ENCODE measurements at places on chromosomes 3 and 15.

GRCh38 chr3:40637906-40638305, 113.1 kb downstream of the ZNF621 start:
- DNase-seq: no peak

GRCh38 chr3:141457624-141458236, 29.1 kb upstream of the RASA2 start:
- no peak for DNase-seq

DNA sequence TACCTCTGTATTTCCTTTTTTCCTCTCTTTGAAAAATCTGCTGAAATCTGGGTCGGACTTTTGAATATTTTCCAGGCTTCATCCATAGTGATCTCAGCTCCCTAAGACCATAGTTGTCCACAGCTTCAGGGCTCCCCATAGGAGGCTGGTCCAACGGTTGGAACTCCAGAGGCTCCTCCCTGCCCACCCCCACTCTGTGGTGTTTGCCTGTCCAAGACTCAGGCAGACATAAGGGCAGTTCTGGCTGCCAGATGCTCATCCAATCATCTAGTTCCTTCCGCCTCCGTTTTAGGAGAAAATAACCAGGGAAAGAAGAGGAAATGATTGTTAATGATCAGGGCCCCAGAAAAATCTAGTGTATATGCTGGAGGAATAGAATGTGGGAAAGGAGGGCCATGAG, 27.9 kb upstream of the PRTG start:
- no peak for DNase-seq

GRCh38 chr3:135090020-135090717, 295.1 kb downstream of the EPHB1 start:
- no peak for DNase-seq

GRCh38 chr15:81155375-81156218, 21.5 kb downstream of the CFAP161 start:
- no peak for DNase-seq

DNA sequence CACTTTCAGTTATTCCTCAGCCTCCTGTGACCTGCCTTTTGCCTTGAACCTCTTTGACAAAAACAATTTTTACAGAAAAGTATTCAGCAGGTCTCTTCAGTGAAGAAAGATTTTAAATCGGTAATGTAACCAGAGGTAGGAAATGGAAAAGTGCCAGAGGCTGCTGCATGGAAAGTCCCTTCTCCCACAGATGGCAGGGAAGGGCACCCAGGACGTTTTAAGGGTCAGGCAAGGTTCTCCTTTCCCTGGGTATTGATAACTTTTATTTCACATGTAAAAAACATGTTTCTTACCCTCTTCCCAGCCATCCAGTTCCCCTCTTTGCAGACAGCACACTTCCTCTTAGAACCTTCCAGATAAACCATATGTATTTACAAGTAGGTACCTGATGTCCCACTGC, 185.6 kb downstream of the OR4M2 start:
- DNase-seq: no peak

DNA sequence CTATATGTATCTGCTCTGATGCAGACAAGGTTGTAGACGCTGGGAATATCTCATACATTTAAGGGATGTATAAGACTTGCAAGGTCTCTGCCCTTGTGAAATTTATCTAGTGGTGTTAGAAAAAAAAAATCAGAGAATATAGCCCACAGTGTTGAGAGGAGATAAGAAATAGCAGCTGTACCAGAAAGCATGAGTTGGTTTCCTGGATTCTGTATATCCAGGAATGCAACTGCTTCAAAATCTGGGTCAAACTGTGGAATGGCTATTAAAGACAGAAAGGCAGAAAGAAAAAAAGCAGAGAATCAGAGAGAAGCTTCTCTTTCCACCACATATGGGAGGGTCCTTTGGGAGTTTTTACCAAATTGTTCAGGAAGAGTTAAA, 1.5 kb upstream of the TMEM212 start:
- DNase-seq: no peak

DNA sequence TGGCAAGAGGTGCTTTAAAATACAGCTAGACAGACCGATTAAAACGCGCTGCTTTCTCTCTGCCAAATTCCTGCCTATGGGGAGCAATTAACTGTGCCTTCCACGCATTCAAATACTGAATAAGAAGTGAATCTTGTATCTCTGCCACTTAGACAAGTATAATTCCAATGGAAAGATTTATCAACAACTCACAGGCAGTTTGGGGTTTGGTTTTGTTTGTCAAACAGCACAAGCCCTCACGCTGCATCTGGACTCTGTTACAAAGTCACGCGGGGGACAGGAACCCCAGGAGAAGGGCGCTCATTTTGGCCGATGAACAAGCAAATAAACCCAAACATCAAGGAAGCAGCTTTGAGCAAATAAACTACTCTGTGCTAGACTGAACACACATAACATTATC, 61.8 kb upstream of the TMCO5A start:
- DNase-seq: no peak

GRCh38 chr3:127166501-127167065, 26.3 kb upstream of the PRR23E start:
- DNase-seq: no peak

DNA sequence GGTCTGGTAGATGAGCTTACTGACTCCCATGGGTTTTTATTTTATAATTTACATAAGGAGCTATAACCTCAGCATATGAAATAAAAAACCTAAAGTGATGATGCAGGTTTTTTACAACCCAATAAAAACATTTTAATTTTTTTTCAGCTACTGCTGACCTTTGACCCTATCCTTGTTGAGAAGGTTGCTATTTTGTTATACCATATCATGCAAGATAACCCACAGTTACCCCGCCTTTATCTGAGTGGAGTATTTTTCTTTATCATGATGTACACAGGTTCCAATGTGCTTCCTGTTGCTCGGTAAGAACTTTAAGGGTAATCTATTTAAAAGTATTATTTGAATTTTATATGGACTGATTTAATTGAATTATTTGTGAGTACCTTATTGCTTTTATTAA, 70.8 kb downstream of the DNAJC13 start:
- DNase-seq: no peak

DNA sequence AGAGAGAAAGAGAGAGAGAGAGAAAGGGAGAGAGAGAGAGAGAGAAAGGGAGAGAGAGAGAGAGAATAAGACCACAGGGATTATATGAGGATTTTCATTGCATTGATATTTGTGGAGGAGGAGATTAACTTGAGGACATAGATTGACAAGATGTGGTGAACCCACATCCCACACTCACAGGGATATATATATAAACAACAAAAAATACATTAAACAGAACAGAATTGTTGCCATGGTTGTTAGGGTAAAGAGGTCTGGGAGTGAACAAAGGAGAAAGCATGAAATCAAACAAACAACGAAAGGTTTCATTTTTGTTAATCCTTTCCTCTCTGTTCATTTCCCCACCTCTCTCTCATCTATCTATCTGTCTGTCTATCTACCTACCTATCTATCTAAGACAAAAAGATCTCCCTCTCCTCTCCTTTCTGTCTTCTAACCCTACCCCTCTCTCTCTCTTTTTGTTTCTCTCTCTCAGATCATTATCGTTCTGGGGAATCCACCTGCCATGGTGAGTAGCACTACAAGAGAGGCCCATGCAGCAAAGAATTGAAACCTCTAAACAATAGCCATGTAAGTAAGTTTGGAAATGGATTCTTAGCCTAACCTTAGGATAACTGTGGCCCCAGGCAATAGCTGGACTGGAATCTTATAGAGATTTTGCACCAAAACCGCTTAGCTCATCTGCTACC, 280.9 kb downstream of the RAP2B start:
- no peak for DNase-seq

- no peak for DNase-seq
These were observed 90.5 kb downstream of the MINAR1 start for GRCh38 chr15:79522656-79523055.

DNA sequence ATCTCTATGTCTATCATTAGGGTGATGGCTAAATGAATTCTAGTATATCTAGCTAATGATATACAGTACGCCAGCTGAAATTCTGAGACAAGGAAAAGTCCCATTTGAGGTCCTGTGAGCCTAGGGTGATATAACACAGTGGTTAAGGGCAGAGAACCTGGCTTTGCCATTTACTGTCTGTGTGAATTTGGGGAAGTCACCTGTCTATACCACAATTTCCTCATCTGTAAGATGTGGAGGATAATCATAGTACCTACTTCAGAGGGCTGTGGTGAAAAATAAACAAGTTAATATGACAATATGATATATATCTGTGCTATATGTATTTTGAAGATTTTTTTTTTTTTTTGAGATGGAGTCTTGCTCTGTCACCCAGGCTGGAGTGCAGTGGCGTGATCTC, 9.8 kb upstream of the ANKDD1A start:
- DNase-seq: no peak

GRCh38 chr15:85534031-85534430, 153.6 kb downstream of the AKAP13 start:
- no peak for DNase-seq

- DNase-seq: no peak
These were observed 27.7 kb upstream of the LPP start for GRCh38 chr3:188126276-188126675.

DNA sequence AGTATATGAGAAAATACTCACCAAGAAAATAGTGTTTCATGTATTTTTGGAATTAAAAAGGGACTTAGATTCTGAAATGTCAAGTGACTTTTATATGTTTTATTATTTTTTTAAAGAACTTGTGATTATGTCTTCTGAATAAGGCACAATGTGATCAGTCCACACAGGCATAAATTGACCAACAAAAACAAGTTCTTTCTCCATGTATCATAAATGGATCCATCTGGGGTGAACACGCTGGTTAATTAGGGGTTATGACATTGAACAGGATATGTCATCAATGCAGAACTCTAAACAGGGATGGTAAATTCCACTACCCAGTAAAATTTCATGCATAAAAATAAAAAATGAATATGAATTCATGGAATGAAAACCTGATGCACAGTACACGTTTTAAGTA, 31.3 kb upstream of the PIK3CA start:
- no peak for DNase-seq

GRCh38 chr3:42829628-42830436, 20.6 kb downstream of the ACKR2 start:
- DNase-seq: no peak

DNA sequence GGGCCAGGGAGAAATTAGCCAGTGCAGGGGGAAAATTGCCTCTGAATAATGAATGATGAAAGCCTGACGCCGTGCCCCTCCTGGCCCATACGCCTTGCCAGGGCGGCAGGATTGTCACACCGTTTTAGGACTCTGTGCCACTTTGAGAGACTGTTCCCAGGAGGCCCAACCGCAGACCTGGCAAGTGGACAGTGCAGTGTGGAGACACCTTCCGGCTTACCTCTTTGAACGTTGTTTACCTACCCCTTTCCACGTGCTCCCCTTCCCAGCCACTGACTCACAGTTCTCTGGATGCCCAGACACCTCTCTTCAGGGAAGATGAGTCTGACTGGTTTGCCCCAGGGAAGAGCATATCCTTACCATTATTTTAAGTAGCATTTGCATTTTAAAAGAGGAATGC, 84.0 kb upstream of the PXYLP1 start:
- DNase-seq: no peak

DNA sequence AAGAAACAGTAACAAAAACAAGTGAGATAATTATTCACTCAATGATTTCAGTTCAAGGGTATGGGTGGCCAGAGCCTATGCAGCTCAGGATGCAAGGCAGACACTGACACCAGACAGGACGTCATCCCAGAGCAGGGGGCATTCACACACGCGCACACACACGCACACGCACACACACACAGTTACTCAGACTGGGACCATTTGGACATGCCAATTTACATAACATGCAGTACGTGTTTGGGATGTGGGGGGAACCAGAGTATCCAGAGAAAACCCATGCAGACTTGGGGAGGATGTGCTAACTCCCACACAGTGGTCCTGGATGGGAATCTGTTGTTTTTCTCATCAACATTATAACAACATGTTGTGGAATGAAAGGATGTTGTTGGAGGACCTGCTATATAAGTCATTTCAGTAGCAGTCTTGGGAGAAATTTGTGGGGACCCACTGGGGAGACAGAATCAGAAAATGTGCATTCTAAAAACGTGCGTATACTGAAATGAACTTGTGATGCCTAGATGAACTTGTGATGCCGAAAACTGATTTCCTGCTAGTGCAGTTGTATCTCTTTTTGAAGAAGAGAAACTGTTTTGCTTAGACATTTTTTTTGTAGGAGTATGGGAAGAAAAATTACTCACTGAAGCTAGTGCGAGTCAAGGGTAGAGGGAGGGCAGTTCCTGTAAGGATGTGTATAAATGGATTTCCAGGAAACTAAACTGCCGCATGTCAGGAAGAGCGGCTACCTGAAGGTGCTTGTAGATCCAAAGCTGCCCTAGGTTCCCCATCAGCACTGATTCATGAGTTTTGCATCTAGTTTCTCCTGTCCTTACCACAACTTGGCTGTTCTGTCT, 25.2 kb downstream of the CD200 start:
- no peak for DNase-seq

- DNase-seq: no peak
These were observed 33.1 kb downstream of the IL1RAP start for GRCh38 chr3:190546881-190547510.

DNA sequence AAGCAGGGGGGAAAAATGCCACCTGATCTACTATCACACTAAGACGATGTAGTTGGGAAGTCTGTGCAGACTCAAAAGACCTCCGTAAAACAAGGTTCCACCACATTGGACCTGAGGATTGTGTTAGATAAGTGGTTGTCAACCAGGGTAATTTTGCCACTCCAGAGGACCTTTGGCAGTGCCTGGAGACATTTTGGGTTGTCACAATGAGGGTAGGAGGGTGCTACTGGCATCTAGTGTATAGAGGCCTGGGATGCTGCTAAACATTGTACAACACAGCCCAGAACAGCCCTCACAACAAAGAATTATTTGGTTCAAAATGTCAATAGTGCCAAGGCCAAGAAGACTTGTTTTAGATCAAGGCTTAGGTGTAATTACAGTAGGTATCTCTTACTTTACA, 14.6 kb upstream of the ZBED2 start:
- DNase-seq: no peak

DNA sequence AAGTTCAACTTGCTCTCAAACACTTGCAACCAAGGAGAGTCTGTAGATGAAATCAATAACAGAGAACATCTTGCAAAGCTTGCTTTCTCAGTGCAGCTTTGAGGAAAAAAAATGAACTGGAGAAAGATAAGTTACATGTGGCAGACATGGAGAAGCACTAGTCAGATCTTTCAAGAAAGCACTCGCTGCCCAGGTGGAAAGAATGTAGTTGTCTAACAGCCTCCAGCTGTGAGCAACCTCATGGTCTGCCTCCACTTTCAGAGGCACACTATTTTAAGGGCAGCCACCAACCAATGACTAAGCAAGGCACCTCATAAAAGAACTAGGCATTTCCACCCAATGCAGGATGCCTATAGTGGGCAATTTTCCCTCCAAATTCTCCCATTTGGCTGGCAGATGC, 125.4 kb upstream of the CPNE4 start:
- DNase-seq: no peak

All from stimulated activated CD8-positive, alpha-beta memory T cell treated with anti-CD3 and anti-CD28 coated beads, Interleukin-7, amount 100 ng/mL, for 1 hour (primary cell).